ENCODE measurements at places on chromosomes 7 and 10.
A peak's percentile ranks its signal among the peaks of the same experiment; 100 is the strongest.

DNA sequence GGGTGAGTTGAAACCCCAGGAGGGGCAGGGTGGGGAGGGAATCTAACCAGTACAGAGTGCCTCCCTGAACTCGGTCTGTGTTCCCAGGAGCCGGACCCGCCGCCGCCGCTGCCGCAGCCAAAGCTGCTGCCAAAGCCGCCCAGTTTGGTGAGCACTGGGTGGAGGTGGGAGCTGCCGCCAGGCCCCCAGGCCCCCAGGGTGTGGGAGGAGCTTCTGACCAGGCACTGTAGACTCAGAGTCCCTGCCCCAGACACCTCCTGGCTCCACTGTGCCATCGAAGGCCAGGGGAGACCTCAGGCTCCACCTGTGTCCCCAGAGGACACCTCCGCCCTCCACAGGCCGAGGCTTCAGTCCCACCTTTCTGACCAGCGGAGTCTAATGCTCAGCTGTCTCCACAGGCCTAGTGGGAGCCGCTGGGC lies 20.4 kb upstream of the LIMK1 start:
- DNase-seq = no peak

GRCh38 chr7:95330204-95330960 lies 6.0 kb upstream of the PON1 start:
- DNase-seq = no peak

DNA sequence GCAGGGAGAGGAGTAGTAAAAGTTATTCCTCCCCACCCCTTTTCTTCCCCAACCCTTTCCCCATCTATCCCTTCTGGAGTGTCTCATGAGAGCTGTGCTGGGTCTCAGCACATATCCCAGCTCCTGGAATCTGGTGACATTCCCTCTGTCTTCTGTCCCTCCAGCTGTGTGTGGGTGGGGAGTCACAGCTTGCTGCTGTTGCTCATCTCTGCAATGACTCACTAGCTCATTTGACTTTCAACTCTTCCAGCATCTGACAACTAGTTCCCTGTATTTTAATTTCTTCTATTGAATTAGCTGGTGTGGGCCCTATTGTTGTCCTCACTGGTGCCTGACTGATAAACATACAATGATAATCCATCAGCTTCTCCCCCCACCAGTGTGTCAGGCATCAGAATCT lies 198.9 kb upstream of the AUTS2 start:
- peak; percentile 28 for DNase-seq

- DNase-seq = no peak
These were observed 4.1 kb upstream of the ARHGAP21 start for GRCh38 chr10:24727786-24728185.

GRCh38 chr10:124698545-124699469 lies 45.4 kb downstream of the FAM53B start:
- DNase-seq = no peak

DNA sequence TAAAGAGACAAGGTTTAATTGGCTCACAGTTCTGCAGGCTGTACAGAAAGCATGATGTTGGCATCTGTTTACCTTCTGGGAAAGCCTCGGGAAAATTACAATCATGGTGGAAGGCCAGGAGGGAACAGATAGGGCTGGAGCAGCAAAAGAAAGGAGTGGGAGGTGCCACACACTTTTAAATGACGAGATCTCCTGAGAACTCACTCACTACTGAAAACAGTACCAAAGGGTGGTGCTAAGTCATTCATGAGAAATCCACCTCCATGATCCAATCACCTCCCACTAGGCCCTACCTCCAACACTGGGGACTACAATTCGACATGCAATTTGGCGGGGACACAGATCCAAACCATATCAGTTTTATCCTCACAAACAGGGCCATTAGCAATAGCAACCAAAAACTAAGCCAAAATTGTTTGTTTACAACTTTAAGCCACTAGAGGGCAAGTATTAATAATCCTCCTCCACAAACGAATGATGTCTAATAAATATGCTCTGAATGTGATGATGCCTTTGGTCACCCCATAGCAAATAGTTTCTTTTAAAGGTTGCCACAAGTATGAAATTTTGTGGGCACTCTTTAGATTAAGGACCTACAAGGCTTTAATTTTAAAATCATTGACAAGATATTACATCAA lies 129.2 kb upstream of the NRBF2 start:
- no peak for DNase-seq

DNA sequence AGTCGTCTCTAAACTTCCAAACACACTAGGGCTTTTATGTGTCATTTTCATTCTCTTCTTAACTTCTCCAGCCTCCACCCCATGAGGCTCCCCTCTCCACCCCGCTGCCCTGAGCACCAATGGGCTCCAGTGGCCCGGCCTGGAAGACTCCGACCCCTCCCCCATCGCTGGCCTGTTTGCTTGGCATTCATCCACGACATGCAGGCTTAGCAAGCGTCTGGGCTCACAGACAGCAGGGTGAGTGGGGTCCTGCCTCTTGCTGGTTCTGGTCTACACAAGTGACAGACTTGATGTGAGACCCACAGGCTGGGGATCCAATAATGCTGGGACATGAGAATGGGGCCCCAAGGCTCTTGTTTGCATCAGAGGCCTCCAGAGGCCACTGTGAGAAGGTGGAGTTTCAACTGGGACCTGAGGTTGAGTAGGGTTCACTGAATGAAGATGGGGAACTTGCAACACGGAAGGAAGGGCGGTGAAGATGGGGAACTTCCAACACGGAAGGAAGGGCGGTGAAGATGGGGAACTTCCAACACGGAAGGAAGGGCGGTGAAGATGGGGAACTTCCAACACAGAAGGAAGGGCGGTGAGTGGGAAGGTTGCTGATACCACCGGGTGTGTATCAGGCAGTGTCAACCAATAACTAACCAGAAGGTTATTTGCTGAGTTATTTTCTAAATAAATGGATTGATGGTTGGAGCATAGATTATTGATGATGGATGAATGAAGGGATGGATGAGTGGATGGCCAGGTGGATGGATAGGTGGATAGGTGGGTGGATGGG lies 14.0 kb downstream of the KNDC1 start:
- DNase-seq = no peak

DNA sequence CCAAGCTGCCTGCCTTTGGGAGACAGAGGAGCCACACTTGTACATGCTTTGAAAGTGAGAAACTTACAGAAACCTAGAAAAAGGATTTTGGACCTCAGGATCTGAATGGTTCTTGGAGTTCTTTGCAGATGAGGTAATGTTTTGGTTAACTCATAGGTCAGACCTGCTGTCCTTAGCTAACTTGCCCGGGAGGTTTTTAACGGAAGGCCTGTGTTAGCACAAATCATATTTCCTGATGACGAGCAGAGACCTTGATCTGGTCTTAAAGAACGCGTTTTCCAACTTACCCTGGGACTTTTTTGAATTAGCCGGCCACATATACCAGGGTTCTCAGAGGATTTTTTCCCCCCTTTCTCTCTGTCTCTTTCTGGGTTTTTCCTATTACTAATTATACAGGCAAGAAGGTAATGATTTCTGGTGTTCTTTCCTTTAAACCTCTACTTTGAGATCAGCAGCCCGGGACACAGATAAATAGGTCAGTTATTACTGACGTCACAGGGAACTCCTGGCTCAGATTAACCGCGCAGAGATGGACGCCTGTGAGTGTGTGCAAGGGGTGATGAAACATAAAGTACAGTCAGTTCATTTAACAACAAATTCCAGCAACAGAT lies 101.7 kb upstream of the KLF6 start:
- peak; percentile 76 for DNase-seq

- no peak for DNase-seq
These were observed 167.4 kb upstream of the PRSS58 start for GRCh38 chr7:142425281-142425680.

GRCh38 chr7:35553519-35553918 lies 141.4 kb downstream of the HERPUD2 start:
- no peak for DNase-seq

GRCh38 chr10:75269605-75270004 lies 33.8 kb upstream of the COMTD1 start:
- DNase-seq = no peak

GRCh38 chr10:51141010-51141409 lies 66.7 kb downstream of the PRKG1 start:
- DNase-seq = no peak

DNA sequence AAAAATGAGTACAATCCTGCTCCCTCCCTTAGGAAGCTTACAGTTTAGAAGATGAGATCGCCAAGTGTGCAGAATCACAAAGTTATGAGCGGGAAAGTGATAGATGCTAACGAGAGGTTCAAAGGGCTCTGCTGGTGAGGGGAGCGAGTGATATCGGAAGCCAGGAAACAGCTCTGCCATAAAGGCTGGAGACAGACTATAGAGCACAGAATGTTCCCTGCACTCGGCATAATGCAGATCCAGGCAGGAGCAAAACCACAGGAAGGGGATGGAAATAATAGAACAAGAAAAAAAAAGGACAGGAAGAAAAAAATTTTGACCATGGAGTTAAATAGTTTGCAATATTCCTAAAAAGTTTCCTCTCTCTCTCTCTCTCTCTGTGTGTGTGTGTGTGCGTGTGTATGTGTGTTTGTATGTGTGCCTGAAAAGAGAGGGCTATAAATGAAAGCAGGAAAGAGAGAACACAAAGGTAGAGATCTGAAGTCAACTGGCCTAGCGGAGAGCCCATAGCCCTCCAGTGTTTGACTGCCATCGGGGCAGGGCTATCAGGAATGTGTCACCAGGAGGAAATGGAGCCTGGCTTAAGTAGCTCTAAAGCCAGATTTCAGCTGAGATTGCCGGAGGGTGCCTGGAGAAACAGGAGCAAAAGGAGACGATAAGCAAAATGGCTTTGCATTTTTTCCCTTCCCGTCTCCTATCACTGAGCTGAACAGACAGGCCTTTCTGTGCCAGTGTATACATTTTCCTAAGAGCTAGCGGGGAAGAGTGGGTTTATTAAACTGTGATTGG lies 175.8 kb upstream of the LYZL1 start:
- DNase-seq = no peak

DNA sequence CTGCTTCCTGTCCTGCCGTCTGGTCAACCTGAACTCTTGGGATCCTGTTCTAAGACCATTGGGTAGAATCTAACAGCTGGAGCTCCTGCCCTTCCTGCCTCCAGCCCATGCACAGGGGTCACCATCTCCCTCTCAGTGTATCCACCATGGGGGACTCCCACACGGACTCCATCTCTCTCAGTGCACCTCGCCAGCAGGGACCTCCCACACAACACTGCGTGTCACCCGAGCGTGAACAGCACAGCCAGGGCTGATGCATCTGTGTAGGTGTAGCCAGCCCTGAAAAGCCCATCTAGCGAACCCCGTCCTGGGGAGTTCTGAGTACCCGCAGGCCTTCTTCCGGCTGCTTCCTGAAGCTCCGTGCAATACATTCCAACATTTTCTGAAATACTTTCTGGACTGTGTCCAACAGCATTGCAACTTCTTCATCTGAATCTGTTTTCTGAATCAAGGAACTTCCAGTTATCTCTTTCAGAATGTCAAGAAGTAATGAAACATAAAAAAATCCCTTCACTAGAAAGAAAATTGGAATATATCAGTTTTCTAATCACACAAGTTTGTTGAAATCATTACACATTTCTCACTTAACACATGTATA lies 52.5 kb downstream of the NCAPG2 start:
- no peak for DNase-seq

GRCh38 chr10:31390804-31391203 lies 71.8 kb downstream of the ZEB1 start:
- DNase-seq = no peak

GRCh38 chr10:12782537-12782936 lies 219.0 kb downstream of the CCDC3 start:
- no peak for DNase-seq

- DNase-seq = no peak
These were observed 3.4 kb upstream of the PNPLA8 start for GRCh38 chr7:108529341-108529740.

DNA sequence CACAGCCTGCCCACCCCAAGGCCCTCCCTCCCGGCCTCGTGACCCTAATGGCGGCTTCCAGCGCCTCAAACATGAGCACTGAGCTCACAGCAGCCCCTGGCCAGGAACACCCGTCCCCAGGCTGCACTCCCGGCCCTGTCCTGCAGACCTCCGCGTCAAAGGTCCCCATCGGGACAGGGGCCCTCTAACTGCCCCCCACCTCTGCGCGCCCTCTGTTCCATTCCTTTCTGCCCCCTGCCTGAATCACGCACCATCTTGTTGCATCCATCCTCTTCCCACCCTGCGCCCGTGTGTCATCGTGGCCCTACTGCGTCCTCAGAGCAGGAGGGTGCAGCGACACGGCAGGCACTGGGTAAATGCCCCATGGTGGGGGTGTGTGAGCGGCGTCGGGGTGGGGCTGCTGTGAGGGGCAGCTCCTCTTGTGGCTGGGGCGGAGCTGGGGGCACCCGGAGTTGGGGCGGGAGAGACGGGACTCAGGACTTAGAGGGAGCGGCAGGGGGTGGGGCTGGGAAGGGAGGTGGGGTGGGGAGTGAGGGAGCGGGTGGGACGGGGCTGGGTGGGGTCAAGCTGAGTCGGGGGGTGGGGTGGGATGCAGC lies 13.4 kb downstream of the SLC29A4 start:
- no peak for DNase-seq

GRCh38 chr10:88271761-88272543 lies 311.2 kb downstream of the RNLS start:
- DNase-seq = no peak

DNA sequence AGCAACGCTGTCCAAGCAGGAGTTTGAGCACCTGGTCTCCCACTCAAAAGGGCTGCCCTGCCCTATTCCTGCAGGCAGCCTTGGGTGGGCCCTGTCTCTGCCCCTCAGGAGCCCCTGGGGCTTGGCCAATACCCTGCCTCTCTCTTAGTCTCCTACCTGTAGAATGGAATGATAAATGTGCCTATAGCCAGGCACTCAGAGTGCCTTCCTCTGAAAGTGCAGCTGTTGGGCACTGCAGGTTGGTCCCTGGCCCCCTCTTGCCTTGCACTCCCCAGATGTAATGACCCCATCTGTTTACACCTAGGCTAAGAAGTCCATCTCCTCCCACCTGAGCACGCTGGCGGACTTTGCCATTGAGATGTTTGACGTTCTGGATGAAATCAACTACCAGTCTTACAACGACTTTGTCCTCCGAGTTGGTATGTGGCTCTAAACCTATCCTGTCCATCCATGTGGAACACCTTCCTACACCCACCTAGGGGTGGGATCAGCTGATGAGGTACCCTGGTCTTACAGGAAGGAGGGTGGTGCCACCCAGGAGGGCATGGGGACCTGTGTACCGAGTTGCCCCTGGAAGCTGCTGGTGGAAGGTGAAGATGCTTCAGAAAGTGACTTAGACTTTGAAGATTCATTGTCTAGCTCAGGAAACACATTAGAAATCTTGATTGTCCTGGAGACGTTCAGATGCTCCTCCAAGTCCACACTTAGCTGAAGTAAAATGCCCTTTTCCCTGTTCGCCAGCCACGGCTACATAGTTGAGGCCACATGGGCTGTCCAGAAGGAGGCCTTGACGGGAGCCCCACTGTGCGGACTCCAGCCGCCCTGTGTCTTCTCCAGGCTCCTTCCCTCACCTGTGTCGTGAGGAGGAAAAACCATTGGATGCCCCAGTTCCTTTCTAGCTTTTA lies 134.1 kb downstream of the ADCY1 start:
- no peak for DNase-seq

- no peak for DNase-seq
These were observed 6.3 kb upstream of the HBP1 start for GRCh38 chr7:107162475-107162874.

DNA sequence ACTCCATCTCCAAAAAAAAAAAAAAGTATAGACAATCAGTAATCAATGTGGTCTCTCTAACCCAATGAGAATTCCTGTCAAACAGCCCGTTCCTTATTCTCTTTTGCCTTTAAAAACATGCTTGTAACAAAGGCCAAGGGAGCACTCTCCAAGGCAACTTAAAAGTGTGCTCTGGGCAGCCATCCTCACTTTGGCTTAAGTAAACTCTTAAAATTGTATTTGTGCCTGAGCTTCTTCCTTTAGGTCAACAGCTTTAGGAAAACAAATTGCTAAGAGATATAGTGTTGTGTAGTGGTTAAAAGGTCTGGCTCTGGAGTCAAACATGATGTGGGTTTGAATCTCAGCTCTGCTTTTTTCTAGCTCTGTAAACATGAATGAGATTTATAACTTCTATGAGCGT lies 13.9 kb upstream of the EPC1 start:
- DNase-seq = no peak
